ENCODE measurements at places on chromosomes 1 and 21.

DNA sequence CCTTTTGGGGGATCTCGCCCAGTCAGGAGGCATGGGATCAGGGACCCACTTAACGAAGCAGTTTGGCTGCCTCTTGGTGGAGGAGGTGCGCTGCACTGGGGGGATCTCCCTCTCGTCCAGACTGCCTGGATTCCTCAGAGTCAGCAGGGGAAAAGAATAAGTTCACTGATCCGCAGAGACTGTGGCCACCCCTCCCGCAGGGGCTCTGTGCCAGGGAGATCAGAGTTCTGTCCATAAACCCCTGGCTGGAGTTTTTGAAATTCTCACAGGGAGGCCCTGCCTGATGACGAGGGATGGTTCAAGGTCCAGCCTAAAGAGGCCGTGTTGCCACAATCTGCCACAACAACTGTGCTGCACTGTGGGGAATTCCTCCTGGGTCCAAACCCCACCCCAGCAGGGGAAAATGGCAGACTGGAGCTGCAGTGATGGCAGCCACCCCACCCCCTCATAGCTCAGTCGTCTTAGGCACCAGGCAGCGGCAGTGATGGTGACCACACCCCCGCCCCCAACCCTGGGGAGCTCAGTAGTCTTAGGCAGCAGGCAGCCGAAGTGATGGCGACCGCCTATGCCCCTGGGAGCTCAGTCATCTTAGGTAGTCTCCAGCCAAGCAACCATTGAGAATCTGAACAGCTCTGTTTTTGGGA, 273.8 kb upstream of the USP25 start:
- H3K27ac ChIP-seq = no peak overlapping the region
- no peak overlapping the region for H3K4me3 ChIP-seq
- DNase-seq = no peak
- H3K4me1 ChIP-seq = no peaks in the 10 kb centered on the region

- H3K4me3 ChIP-seq = no peak overlapping the region
- H3K36me3 ChIP-seq = no peaks in the 10 kb centered on the region
- no peak for DNase-seq
Measured at GRCh38 chr21:41627428-41627827, 119.5 kb upstream of the TMPRSS2 start.

- DNase-seq = no peak
- H3K27ac ChIP-seq = no peak overlapping the region
- peaks cover 9% of the 10 kb centered on the region for H3K36me3 ChIP-seq
- H3K4me1 ChIP-seq = peaks cover 32% of the 10 kb centered on the region
- no peaks in the 10 kb centered on the region for H3K27me3 ChIP-seq
Measured at GRCh38 chr1:226957714-226958113, 17.6 kb downstream of the COQ8A start.

DNA sequence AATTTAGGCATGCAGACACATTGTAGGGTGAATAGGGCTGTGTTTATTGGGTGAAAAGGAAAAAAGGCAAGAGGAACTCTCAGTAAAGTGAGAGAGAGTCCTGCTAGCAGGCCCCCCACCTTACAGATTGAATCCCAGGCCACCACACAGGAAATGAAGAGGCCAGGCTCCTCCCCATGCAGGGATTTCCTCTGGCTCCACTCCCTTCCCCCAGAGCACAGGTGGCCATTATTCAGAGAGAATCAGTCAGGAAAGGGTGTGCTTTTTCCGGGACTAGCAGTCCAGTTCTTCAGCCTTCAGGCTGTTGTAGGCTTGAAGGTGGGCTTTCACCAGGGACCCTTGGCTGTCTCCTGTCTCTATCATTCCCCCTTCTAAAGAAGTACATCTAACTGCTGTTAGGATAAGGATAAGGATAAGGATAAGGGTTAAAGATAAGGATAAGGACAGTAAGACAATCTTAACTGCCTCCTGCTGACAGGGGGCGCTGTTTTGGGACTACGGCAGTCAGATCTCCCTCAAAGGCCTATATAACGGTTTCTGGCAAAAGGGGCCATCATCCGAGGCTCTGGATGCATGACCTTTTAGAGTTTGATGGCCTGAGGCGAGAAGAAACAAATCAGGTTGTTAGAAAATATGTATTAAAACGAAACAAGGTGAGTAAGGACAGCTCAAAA, 26.3 kb downstream of the ZNF648 start:
- no peaks in the 10 kb centered on the region for H3K36me3 ChIP-seq
- H3K4me1 ChIP-seq = no peaks in the 10 kb centered on the region
- no peak overlapping the region for H3K27ac ChIP-seq
- H3K4me3 ChIP-seq = no peak overlapping the region

DNA sequence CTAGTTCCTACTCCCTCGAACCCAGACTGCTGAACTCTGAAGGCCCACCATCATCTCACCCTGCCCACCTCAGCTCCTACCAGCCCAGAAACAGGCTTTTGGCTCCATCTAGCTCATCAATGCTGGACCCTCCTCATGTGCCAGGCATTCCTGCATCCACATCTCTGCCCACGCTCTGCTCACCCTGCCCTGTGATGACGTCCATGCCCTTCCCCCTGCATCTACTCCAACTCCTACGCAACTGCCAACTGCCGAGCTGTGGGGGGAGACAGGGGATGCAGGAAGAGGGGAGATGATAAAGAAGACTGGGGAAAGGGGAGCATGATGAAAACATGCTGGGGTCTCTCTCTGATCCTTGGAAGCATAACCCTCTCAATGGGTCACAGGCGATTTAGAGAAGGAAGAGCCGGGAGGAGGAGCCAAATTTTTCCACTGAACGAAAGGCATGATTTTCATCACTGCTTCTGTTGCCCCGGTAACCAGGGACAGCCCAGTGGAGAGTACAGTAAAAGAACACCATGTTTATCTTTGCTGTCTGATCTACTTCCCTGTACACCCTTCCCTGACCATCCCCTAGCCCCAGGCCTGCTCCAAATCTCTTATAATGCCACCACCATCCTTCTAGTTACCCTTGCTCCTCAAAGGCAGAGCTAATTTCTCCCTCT, 44.3 kb downstream of the CD34 start:
- no peaks in the 10 kb centered on the region for H3K27me3 ChIP-seq
- H3K36me3 ChIP-seq = peaks cover 30% of the 10 kb centered on the region
- H3K27ac ChIP-seq = peak overlapping the region; percentile 81
- peak overlapping the region; percentile 88 for H3K4me3 ChIP-seq
- H3K4me1 ChIP-seq = peaks cover 84% of the 10 kb centered on the region
- DNase-seq = peak; percentile 45

- H3K4me3 ChIP-seq = no peak overlapping the region
- H3K4me1 ChIP-seq = no peaks in the 10 kb centered on the region
- H3K27ac ChIP-seq = no peak overlapping the region
Measured at GRCh38 chr1:87122243-87122642, 206.4 kb upstream of the LMO4 start.

- H3K4me3 ChIP-seq = no peak overlapping the region
- DNase-seq = peak; percentile 79
- H3K27ac ChIP-seq = no peak overlapping the region
- no peaks in the 10 kb centered on the region for H3K4me1 ChIP-seq
- H3K36me3 ChIP-seq = no peaks in the 10 kb centered on the region
Measured at GRCh38 chr1:22641906-22642636, 1.4 kb upstream of the C1QC start.

GRCh38 chr1:171858696-171859095, 17.4 kb downstream of the DNM3 start:
- H3K27ac ChIP-seq = no peak overlapping the region
- H3K36me3 ChIP-seq = peaks cover 4% of the 10 kb centered on the region
- H3K4me3 ChIP-seq = no peak overlapping the region
- no peaks in the 10 kb centered on the region for H3K4me1 ChIP-seq

DNA sequence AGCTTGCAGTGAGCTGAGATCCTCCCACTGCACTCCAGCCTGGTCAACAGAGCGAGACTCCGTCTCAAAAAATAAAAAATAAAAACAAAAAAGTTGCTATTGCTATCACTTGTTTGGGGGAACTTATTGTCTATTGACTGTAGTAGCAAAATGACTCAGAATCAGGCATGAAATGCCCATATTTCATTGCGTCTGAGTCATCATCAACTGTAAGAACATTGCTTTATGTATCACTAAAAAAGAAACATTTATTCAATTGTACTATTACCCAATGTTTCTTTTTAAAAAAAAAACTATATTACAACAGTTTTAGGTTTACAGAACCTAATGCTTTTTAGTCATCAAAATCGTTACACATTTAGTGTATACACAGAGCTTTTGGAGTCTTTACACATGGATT, 91.0 kb upstream of the FMN2 start:
- H3K4me1 ChIP-seq = peaks cover 6% of the 10 kb centered on the region
- H3K27ac ChIP-seq = no peak overlapping the region
- no peaks in the 10 kb centered on the region for H3K36me3 ChIP-seq
- no peak overlapping the region for H3K4me3 ChIP-seq
- DNase-seq = no peak
- H3K27me3 ChIP-seq = peaks cover 36% of the 10 kb centered on the region

GRCh38 chr1:232880354-232880753, 70.1 kb upstream of the NTPCR start:
- H3K4me1 ChIP-seq = peaks cover 21% of the 10 kb centered on the region
- H3K36me3 ChIP-seq = no peaks in the 10 kb centered on the region
- peak; percentile 12 for DNase-seq
- H3K27me3 ChIP-seq = no peaks in the 10 kb centered on the region
- H3K4me3 ChIP-seq = no peak overlapping the region
- H3K27ac ChIP-seq = no peak overlapping the region

DNA sequence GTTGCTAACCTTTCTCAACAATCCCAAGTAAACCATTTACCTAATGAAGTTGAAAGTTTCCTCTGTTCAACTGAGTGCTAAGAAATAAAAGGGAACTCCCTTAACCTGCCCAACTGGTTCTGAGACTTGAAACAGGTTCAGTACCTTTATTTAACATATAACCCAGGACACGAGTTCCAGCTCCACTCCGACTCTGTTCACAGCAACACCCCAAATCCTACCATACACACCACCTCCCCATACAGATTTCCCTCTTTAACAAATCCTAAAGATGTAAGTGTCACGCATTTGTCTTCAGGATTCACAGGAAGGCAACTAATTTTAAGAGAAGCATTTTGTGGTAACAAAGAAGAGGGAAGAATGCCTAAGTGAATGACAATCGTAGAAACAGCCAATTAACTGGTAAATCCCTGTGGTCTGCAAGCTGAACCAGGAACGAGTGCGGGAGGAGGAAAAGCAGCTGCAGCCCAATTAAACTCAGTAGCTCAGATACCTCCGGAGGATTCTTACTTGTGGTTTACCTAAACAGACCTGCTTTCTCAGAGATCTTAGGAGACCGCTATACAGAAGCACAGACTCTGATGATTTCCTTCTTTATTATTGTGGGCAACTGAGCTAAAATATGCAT, 134.5 kb upstream of the MAGI3 start:
- no peaks in the 10 kb centered on the region for H3K4me1 ChIP-seq
- no peaks in the 10 kb centered on the region for H3K36me3 ChIP-seq
- DNase-seq = no peak
- no peak overlapping the region for H3K27ac ChIP-seq
- H3K27me3 ChIP-seq = peaks cover 23% of the 10 kb centered on the region
- no peak overlapping the region for H3K4me3 ChIP-seq

DNA sequence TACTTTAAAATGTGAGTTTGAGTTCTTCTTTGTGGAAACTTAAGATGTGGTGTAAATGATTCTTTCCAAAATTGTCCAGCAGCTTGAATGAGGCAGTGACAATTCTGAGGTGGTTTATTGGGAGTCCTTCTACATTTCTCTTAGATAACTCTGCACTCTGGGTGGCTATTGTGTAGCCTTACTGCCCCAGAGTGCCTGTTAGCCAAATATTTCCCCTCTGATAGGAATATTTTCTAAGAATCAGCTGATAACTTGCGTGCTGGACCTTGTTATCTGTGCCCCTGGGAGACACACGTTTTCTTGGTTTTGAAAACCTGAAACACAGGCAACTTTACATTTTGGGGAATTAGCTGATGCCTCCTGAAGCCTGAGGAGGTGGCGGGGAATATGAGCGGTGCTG, 91.6 kb downstream of the CD247 start:
- no peaks in the 10 kb centered on the region for H3K27me3 ChIP-seq
- peaks cover 10% of the 10 kb centered on the region for H3K36me3 ChIP-seq
- no peak for DNase-seq
- no peak overlapping the region for H3K4me3 ChIP-seq
- H3K27ac ChIP-seq = no peak overlapping the region
